Activated CD4-positive, alpha-beta T cell treated with anti-CD3 and anti-CD28 coated beads, Interleukin-2, Interleukin-4, amounts not matched to agents 100 ng/mL and 50 ng/mL, durations not matched to agents 16 hours and 8 hours (primary cell): ENCODE measurements at places on chromosomes 6 and 20.

GRCh38 chr6:37149745-37150144 lies 20.2 kb upstream of the PIM1 start:
- DNase-seq: no peak

GRCh38 chr6:152399399-152399798 lies 237.8 kb downstream of the SYNE1 start:
- no peak for DNase-seq

- no peak for DNase-seq
Measured at GRCh38 chr6:7899889-7900213, 10.7 kb downstream of the TXNDC5 start.

GRCh38 chr20:2751878-2752566 lies 48.4 kb downstream of the CPXM1 start:
- peak; percentile 22 for DNase-seq

- no peak for DNase-seq
Measured at GRCh38 chr20:62678553-62678952, 30.1 kb upstream of the NTSR1 start.

DNA sequence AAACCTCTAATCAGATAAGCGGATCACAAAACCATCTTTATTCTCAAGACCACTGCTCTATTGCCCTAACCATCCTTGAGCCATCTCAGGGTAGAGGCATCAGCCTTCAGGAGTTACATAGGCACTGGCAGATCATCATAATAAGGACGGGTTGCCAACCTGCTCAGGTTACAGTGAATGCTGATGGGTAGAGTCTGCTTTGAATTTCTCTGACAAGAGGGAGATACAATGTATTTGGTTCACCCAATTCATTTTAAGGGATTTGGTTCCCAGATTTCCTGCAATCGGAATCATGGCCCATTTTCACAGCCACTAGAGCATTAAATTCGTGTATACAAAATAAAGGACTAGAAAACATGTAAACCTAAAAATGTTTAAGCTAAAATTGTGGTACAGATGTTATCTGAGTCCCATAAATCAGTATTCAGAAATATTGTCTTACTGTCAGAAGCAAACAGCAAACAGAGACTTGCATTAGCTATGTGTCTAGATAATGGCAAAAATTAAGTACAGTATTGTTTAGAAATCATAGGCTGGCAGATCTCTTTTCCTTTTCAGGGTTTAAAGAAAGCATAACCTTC lies 41.9 kb upstream of the TMEM170B start:
- DNase-seq: no peak
